ENCODE measurements at places on chromosomes 4 and X. TPM values are rescaled to one million over a fixed set of nuclear protein-coding genes. Genes with fewer than 3 reads are reported as not detected.

The F8A3 gene
- 28.8 TPM for total RNA-seq

The PPP1R2C gene
- not detected for total RNA-seq

The HS3ST1 gene
- total RNA-seq = 0.15 TPM

The BTK gene
- not detected for total RNA-seq

The RAB40AL gene
- not detected for total RNA-seq

The UGT8 gene
- not detected for total RNA-seq

The CD40LG gene
- total RNA-seq = 243 TPM

The EMCN gene
- total RNA-seq = not detected

The AR gene
- 0.02 TPM for total RNA-seq

The BMP3 gene
- total RNA-seq = not detected

The STK26 gene
- total RNA-seq = 39.4 TPM

The ODAPH gene
- 6.0 TPM for total RNA-seq

The SPANXA2 gene
- total RNA-seq = not detected

The GRID2 gene
- not detected for total RNA-seq

The USP17L26 gene
- not detected for total RNA-seq

The PHOX2B gene
- not detected for total RNA-seq

The MAGEB1 gene
- total RNA-seq = not detected

The ARHGAP36 gene
- not detected for total RNA-seq

The SPATA4 gene
- not detected for total RNA-seq

The ATOH1 gene
- total RNA-seq = not detected

The PHEX gene
- 0.34 TPM for total RNA-seq

The GLRA2 gene
- not detected for total RNA-seq

The TMPRSS11A gene
- not detected for total RNA-seq

The MAGIX gene
- 2.0 TPM for total RNA-seq

The KCTD8 gene
- not detected for total RNA-seq

The GAGE13 gene
- not detected for total RNA-seq

The TRIM2 gene
- total RNA-seq = 0.42 TPM

The RRH gene
- total RNA-seq = 0.15 TPM

All from T-helper 1 cell treated with Interleukin-12 subunit alpha and Interleukin-12 subunit beta and Interleukin-4 antibody, amounts not matched to agents 30 ng/mL and 1 ng/mL, for 36 hours (primary cell).